HS-5 (cell line): ENCODE measurements at places on chromosomes 3 and 15.

DNA sequence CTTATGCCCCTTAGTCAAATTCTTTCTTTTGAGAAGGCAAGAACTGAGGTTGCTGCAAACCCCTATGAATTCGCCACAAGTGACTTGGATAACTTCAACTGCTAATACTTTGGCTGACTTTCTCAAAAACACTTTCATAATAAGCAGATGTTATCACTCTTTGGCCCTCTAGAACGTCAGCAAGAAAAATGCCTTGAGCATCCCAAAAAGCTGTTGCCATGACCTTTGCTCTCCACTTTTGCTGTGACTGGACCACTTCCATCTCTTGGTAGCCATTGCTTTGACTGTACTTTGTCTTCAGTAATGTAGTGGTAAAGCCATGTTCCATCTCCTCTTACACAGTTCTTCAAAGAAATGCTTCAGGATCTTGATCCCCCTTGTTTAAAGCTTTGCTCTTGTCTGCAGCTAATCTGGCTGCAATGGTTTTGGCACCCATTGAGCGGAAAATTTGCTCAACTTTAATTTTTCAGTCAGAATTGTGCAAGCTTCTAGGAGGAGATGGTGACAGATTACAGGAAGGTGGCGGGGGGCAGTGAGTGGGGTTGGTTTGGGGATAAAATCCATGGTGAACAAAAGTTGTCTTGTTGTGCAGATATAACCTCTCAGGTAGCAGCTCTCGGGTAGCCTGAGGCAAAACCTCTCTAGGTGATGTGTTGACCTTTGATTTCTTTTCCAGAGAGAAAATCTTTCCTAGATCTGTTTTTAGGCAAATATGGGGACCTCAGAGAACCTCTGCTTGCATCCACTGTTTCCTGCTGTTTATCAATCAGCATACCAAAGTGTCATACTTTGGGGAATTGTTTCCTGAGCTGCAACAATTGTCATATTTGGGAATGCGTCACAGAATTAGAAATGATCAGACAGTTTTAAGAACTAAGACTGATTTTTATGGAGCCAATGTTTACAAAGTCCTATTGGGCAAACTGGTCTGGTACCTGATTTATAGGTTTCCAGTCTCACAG is 83.6 kb downstream of the CCR1 start:
- DNase-seq: no peak

- no peak for DNase-seq
These were observed 3.2 kb downstream of the PTPRG start for GRCh38 chr3:61564395-61565059.

DNA sequence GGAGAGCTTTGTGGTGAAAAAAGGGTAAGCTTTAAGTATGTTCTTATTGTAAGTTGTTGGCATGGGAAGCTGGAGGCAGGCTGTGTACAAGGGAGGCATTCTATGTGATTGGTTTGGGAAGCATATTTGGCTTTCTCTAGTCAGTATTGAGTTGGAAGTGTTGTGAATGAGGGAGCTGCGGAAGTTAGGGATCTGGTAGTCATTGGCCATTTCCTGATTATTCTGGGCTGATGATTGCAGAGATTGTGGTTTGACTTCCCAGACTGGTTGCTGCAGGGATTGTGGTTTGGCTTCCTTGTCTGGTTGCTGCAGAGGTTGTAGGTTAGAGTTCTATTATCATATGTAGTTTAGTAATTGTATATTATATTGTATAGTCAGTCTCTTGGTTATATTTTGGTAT is 21.0 kb downstream of the STXBP5L start:
- peak; percentile 18 for DNase-seq

DNA sequence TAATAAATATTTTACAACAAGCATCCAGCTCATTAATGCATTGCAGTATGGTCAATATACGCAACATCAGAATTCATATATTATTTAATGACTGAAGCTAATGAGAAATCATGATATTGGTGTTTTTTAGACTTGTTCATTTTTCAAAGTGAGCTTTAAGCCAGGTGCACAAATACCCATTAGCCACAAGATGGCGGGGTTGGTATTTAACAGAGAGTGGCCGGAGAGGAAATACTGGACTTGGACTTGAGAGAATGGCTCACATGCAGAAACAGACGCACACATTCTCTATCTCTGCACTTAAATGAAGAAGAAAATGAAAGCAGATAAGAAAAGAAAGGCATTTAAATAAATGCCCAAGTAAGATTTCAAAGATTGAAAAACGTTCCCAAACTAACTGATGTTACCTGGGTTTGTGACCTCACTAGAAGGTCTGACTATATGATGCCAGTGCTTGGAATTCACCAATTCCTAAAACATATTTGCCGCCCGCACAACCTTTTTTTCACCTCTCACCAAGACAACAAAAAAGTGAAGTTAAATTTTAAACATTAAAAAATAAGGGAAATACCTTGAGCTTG is 21.2 kb upstream of the CRBN start:
- DNase-seq: no peak

GRCh38 chr3:58072052-58072762 is 64.0 kb downstream of the FLNB start:
- no peak for DNase-seq

DNA sequence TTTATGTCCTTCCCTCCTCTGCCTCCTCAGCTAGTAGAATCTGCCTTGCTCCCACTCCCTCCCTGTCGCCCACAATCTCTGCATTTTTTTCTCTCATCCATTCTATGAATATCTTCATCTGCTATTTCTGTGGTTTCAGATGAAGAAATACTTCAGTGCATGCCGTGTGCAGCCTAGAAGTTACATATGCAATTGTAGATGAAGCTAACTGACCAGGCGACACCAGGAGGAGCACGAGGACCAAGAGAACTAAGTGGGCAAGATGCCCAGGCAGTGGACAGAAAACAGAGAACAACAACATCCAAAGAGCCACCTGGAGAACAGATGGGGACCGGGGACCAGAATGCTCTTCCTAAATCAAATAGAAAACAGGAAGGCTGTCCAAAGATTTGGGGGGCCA is 121.4 kb upstream of the ATP11B start:
- DNase-seq: peak; percentile 41

DNA sequence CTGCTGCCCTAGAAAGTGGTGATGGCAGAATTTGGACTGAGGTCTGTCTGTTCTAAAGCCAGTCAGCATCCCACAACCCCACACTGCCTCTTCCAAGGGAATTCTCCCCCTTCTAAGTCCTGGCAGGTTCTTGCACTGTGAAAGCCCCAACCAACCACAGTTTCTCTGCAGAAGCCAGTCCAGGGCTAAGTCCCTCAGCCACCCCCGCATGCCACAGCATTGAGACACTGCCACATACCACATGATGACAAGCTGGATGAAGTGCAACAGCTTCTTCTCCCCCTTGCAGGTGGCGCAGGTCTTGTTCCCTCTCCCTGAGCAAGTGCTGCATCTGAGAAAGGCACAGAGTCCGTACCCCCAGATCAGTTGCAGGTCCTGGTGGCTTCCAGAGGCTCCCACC is 18.6 kb downstream of the SSUH2 start:
- no peak for DNase-seq

- DNase-seq: peak; percentile 6
These were observed 172.7 kb upstream of the CTNNB1 start for GRCh38 chr3:41026394-41027177.

DNA sequence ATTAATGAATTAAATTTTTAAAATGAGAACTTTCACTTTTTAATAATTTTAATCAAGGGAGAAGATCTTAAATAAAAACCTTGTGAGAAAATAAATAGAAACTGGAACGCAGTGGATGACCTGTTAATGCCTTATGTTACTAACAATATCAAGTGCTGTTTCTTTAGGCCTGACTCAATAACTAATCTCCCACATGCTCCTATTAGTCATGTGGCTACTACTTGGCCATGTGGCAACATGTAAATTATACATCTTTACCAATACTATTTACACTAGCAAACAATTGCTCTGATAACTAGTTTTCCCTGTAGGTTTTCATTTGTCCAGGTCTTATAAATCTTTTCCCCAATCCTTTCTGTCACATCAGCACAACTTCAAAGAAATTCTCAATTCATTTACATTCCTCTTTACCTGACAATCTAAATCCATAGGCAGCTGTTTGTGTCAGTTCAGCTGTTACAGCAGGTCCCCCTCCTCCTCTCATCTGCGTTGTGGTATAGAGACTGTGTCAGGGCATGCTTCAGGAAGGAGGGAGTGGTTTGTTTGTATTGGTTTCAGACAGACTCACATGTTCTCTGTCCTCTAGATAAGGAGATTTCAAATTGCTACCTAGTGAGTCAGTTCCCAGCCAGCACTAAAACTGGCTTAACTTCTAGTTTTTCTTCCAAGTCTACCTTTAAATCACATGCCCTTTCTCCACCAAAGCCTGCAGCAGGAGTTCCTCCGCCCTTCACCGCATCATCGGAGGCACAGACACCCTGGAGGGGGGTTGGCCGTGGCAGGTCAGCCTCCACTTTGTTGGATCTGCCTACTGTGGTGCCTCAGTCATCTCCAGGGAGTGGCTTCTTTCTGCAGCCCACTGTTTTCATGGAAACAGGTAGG is 11.3 kb upstream of the C3orf52 start:
- DNase-seq: peak; percentile 95

GRCh38 chr3:56864090-56864489 is 62.3 kb upstream of the ARHGEF3 start:
- DNase-seq: no peak

DNA sequence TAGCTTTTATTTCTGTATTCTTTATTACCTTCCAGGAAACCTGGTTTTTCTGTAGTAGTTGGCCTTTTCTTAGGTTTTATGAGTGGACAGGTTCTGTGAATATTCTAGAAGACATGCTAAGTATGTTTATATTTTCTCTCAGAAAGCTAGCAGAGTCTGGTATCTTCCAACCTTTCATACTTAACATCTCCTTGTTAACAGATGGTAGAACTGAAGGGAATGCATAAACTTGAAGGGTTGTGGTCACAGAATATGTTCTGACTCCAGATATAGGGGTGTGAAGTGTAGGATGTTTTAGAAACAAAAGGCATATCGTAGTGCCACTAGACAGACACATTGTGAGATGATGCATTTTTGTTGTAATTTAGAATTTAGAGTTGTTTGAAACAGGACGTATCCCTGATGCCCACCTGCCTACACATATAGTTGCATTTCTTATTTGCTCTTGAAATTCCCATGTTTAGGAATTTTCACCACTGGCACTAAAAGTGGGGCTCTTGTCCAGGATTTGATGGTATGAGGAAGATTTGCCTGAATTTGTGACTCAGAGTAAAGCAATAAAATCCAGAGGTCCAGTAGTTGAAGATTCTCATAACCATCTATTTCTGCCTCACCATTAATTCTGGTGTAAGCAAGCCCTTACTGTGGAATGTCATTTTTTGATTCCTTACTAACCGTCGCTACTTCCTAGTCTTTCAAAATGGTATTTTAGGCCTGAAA is 274.5 kb downstream of the FEZF2 start:
- DNase-seq: no peak
